CD8-positive, alpha-beta T cell (primary cell): ENCODE measurements at places on chromosomes 1 and 21.

GRCh38 chr21:45381865-45382696 lies 22.9 kb upstream of the COL18A1 start:
- DNase-seq, result no peak

DNA sequence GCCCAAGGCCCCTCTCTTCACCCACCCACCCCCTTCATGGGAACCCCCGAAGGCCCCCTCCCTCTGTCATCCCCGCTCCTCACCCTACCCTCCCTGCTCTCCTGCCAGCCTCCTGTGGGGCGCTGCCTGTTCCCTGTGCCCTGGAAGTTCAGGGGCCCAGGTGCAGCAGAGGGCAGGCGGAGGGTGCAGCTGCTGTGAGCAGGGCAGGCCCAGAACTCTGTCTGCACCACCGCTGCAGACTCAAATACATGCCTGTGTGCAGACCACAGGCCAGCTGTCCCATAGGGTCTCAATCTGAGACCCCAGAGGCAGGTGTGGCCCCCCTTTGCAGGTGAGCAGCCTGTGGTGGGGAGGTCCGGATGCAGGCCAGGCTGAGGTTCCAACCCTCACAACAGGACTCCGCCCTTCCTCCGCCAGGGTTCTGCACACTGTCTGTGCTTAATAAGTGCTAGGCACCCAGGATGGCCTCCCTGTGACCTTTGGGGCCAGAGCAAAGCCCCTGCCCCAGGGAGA lies 62.5 kb downstream of the WNT9A start:
- DNase-seq, result no peak

DNA sequence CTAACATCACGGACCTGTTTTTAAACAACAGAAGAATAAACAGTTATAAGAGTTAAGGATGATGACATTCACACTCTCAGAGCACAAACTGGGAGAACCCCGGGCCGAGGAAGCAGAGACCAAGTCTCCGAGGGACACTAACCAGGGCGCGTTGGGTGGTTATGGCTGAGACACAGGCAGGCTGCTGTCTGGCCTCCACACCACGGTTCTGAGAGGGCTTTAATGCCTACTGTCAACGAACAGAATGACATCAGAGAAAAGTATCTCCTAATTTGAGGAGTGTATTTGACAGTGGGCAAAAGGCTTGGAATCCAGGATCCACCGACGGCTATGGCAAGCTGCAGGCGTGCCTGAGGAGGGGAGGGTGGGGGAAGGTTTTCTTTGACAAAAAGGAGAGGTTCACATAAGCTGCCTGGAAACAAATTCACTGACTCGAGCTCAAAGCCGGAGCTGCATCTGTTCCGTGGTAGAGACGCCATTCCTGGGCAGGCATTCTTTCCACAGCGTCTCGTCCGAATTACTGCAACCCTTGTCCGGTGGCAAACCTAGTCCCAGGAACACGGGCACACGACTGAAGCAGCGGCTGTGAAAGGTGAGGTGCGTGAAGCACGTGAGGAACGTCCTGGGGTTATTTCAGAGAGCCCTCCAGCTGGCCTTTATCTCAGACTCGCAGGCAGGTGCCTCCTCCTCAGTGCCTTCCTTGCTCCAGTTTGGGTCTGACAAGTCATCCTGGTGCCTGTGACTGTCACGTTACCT lies 9.4 kb downstream of the POFUT2 start:
- no peak for DNase-seq

DNA sequence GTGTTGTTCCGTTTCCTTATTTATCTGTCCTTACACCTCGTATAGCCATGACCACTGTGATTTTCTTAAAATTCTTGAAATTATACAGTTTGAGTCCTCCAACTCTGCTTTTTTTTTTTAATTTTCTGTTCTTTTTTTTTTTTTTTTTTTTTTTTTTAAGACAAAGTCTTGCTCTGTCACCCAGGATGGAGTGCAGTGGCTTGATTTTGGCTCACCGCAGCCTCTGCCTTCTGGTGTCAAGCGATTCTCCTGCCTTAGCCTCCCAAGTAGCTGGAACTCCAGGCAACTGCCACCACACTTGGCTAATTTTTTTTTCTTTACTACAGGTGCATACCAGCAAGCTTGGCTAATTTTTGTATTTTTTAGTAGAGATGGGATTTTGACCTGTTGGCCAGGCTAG lies 48.9 kb downstream of the DIP2A start:
- no peak for DNase-seq

- DNase-seq, result no peak
These were observed 214.1 kb upstream of the L1TD1 start for GRCh38 chr1:61980561-61980960.

DNA sequence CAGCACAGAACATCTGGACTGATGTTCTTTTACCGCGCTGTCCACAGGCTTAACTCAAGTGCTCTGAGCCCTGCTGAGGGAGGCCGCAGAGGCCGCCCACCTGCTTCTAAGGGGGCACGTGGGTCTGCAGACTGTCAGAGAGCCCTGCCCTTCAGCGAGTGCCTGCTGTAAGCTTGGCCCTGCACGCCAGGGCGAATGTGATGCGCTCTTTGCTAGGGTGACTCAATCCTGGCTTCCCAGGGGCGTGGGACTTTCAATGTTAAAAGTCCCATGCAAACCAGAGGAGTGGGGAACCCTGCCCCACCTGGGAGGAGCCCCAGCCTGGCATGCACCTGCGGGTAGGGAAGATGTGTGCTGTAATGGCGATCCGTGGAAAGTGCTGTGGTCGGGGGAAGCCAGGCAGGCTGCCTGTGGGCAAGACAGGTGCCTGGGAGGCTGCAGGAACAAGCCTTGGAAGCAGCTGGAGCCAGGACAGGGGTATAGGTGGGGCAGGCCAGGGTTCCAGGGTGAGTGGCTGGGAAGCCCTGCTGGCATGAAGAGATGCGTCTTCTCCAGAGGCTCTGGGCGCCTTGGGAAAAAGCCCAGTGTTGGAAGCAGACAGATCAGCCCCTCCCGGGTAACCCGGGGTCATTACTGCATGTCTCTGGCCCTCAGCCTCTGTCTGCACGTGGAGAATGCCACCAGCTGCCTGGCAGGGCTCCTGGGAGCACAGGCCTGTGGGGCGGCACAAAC lies 594 bp upstream of the PANK4 start:
- DNase-seq, result no peak

- no peak for DNase-seq
These were observed 8.3 kb downstream of the NFYC start for GRCh38 chr1:40699787-40700186.

- DNase-seq, result no peak
These were observed 15.0 kb upstream of the HMGN1 start for GRCh38 chr21:39363607-39364555.

DNA sequence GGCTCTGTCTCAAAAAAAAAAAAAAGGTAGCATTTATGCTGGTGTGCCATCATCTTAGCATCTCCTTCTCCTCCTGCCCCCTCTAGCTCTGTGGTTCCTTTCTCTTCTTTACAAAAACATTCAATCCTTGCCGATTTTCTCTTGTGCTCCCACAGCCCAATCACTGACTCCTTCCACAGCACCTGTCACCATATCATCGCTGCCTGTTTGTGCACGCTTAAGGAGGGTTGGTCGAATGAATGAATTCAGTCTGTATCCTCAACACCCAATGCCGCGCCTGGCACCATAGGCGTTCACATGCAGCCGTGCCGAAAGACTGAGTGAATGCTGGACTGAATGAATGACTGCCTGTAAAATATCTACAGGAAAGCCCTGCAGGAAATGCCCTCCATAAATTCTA lies 7.9 kb downstream of the RNU5D-1 start:
- no peak for DNase-seq

- DNase-seq, result no peak
These were observed 14.7 kb upstream of the TNFRSF8 start for GRCh38 chr1:12048372-12048771.

DNA sequence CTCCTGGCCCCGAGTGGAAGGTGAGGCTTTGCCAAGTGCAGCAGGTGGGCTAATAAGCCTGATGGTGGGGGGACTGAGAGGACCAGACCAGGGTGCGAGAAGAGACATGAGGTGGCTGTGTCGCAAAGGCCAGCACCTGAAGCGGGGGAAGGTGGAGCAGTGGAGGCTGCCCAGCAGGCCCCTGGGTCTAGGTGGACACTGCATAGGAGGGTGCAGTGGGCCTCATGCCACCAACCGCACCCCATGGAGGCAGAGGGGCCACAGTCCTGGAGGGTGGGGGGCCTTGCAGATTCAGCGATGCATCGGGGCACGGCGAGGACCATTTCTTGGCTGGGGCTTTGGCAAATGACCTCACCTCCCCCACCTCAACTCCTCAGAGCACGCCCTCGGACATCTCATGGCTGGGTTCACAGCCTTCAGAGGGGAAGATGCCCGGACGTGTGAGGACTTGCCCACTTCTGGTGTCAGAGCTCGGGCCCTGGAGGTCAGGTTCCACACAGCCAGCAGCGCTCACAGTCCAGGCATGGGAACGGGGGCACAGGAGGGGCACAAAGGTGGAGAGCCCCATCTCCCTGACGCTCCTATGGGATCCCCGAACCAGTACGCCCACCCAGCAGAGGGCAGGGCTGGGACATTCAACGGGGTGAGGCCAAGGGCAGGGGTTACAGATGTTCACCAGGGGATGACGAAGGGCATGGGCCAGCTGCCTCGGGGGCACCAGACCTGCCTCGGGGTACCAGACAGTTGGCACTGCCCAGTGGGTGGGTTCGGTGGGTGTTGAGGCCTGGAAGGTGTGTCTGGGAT lies 35.4 kb downstream of the UBE2G2 start:
- no peak for DNase-seq

DNA sequence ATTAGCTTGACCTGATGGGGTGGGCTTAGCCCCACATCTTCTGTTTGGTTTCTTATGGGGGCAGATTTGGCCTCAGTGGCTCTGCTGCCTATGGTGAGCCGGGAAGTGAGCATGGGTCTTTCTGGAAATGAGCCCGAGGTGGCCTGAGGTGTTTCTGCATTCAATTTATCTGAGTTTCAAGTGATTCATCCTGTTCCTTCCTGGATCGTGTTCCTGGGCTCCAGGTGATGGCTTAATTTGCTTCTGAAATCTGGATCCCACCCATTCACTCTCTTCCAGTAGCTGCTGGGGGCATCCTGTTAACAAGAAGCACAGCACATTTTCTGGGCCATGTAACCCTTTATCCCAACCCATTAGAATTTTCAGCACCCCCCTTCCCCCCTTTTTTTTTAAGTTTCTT lies 324.6 kb downstream of the CAMTA1 start:
- DNase-seq, result no peak

- DNase-seq, result no peak
These were observed 24.2 kb downstream of the UBASH3A start for GRCh38 chr21:42427809-42428419.

GRCh38 chr21:42258885-42259407 lies 40.0 kb downstream of the ABCG1 start:
- DNase-seq, result no peak

DNA sequence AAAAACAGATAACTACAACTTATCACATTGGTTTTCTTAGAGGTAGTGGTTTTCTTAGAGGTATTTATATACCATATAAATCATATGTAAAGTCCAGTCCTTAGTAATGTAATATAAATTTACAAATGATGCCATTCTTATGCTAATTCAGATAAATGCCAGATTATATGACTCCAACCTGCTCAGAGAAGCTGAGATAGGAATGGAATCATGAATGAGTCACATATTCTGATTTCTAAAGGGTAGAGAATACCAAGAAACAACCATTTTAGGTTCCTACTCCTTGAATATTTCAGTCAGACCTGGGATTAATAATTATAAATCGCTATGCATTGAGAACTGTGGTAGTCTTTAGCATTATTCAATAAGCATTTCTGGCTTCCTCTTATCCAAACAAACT lies 760.1 kb upstream of the NEGR1 start:
- no peak for DNase-seq

DNA sequence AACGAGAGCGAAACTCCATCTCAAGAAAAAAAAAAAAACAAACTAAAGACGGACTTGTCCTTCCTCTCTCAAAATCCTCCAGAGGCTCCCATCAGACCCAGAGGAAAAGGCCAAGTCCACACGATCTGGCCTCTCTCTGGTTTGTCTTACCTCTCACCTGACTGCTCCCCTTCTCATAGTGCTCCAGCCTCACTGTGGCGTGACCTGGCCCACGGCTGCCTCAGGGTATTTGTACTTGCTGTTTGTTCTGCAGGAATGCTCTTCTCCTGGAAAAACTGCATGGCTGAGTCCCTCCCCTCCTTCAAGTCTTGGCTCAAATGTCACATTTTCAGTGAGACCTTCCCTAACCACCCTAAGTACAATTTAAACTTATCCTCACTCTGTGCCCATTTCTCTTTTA lies 8.0 kb upstream of the BRWD1 start:
- no peak for DNase-seq

- DNase-seq, result no peak
These were observed 6.5 kb downstream of the WLS start for GRCh38 chr1:68225781-68226180.

DNA sequence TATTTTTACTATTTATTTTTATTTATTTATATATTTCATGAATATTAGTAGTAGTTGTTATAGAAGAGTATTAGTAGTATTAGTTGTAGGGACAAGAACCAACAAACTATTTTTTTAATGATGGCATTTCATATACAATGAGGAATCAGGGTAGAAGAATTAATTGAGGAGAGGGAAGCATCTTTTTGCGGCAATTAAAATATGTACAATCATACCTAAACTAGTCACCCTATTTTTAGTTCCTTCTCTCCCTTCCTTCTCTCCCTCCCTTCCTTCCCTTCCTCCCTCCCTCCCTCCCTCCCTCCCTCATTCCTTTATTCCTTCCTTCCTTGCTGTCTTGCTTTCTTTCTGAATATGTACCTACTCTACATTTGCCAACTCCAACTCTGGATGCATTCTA lies 189.8 kb downstream of the GRIK1 start:
- no peak for DNase-seq

DNA sequence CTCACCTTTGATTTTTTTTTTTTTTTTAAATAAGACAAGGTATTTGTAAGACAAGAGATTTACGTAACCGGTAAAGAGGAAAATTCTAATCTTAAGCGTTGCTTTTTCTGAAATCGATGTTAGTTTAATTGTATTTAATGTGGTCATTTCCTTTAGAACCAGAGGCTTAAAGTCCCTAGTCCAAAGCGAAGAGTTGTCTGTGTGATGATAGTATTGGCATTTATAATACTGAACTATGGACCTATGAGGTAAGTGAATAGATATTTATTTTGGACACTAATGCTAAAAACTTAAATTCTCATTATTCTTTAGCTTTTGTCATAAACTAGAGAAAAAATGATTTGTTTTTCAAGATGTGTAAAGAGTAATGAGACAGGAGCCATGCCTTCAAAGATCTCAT lies 54.8 kb downstream of the ATF6 start:
- DNase-seq, result no peak

GRCh38 chr1:156814571-156815260 lies 1.9 kb downstream of the SH2D2A start:
- DNase-seq, result peak; percentile 35

GRCh38 chr1:205985330-205986005 lies 17.7 kb downstream of the RAB7B start:
- no peak for DNase-seq

DNA sequence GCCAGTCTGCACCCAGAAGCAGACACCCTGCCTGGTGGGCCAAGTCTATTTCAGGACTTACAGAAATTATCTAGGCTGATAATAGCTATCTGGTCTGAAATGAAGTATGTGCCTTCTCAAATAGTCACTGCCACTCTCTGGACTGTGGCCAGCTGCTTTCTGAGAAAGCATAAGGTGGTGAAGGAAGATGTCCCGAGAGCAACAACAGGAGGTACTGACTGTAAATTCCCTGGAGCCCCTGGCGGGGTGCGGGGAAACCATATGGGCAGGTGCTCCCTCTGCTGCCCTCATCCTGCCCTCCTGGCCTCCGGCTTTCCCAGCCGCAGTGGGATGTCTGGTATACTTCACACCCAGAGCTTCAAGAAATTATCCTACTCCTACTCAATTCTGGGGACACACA lies 86.8 kb downstream of the TGFBR3 start:
- no peak for DNase-seq

- no peak for DNase-seq
These were observed 22.4 kb downstream of the CNIH4 start for GRCh38 chr1:224378855-224379631.
